ENCODE measurements at places on chromosomes 13 and 19.

GRCh38 chr13:113815151-113816058 lies 48.5 kb downstream of the GAS6 start:
- DNase-seq, result no peak

DNA sequence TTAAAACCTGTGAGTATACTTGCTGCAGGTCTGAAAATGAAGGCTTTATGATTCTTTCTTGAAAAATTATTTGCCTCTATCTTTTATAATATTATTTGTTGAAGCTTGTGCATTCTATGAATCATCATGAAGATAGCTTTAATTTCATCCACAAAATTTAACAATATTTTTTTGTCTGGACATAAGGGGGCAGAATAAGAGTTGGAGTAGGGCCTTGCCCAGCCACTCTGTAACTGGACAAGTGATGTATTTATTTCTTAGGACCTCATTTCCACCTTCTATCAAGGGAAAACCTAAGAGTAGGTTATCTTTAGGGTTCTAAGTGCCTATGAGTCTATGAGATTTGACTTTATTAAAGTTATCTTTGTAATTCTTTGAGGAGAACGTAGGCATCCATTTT lies 49.9 kb downstream of the N4BP2L1 start:
- no peak for DNase-seq

GRCh38 chr19:14103310-14103709 lies 12.8 kb upstream of the SAMD1 start:
- no peak for DNase-seq

DNA sequence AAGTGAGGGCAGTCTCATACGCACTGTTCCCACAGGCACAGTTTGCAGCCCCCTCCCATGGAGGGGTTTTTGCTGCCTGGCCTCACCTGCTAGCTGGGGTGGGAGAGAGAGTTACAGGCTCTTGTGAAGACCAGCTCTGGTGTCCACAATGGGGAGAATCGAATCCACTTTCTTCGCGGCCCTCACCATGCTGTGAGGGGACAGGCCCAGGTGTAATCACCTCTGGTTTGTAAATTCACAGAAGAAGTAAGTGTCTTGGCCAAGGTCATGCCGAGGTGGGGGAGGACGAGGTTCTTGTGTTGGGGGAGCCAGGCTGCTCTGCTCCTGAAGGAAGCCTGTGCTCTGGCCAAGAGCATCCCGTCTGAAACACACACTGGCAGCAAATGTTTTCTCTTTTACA lies 39.5 kb downstream of the TEX29 start:
- no peak for DNase-seq

- no peak for DNase-seq
These were observed 48.7 kb downstream of the ZIC5 start for GRCh38 chr13:99922631-99923404.

- no peak for DNase-seq
These were observed 116.1 kb downstream of the STARD13 start for GRCh38 chr13:33169273-33169980.

DNA sequence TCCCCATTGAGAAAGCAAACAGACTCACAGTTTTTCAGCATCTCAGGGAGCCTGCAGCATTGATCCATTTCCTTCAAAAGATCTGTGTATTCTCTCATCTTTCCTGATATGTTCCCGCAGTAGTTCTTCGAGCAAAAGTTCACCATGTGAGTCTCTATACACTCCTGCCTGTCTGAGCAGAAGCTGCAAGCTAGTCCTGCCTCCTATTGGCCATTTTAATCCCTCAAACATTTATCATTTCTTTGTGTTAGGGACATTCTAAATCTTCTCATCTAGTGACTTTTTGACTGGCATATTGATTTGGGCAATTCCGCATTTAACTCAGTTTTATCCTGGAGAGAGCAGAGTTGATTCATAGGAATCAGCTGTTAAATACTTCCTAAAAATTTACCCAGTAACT lies 660.4 kb upstream of the KLF12 start:
- DNase-seq, result no peak

GRCh38 chr13:113618455-113618854 lies 33.9 kb downstream of the TFDP1 start:
- DNase-seq, result peak; percentile 55

GRCh38 chr19:45444318-45445041 lies 20.8 kb upstream of the ERCC1 start:
- peak; percentile 95 for DNase-seq

GRCh38 chr19:3343619-3344502 lies 22.5 kb upstream of the NFIC start:
- peak; percentile 93 for DNase-seq

DNA sequence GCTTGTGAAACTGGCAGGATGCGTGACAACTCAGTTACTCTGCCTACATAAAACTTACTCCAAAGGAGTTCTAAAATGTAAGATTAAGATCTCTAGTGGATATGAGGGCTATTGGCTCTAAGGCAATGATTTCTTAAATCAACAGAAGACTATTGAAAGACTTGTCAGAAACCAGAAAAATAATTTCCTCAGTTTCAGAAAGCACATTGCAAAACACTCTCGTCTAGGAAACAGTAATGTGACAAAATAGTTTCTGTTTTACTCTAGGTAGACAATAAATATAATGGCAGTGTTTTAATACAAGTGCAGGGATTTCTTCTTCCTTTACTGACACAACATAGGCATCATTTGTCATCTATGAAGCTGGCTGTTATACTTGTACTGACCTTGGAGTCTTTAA lies 230.1 kb downstream of the KCTD12 start:
- DNase-seq, result no peak

DNA sequence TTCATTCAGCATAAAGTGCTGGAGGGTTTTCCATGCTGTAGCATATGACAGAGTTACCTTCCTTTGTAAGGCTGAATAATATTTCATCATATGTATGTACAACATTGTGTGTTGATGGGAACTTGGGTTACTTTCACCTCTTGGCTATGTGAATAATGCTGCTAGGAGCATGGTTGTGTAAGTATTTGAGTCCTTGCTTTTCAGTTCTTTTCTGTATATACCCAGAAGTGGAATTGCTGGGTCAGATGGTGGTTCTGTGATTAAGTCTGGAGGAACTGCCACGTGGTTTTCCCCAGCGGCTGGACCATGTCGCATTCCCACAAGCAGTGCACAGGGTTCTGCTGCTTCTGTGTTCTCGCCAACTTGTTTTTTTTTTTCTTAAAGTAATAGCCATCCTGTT lies 101.2 kb upstream of the TEX29 start:
- DNase-seq, result no peak

GRCh38 chr13:110034031-110034549 lies 247.7 kb upstream of the IRS2 start:
- DNase-seq, result no peak

DNA sequence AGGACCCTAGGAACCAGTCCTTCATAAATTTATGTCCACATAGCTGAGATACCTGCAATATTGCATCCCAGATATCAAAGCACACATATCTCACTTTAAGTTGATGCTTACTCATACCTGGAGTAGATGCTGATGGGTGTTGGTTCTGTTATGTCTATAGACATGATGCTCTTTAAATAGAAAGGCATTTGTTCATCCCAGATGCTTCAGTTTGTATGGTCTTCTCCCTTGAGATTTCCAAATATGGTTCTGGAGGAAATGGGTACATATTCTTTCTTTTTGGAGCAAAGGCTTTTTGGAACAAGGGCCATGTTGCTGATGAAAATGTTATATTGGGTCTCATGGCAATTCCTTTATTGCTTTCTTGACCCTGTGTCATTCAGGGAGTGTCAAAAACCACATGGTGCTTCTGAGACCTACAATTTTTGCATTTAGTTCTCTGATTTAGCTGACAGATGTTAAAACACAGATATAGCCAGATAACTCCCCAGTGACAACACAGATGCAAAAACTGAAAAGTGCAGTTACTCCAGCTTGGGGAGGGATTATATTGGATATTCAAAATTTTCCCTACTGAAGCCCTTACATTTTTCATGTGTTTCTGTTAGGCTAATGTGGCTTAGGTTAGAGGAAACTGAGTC lies 211.4 kb downstream of the KCNRG start:
- DNase-seq, result no peak

DNA sequence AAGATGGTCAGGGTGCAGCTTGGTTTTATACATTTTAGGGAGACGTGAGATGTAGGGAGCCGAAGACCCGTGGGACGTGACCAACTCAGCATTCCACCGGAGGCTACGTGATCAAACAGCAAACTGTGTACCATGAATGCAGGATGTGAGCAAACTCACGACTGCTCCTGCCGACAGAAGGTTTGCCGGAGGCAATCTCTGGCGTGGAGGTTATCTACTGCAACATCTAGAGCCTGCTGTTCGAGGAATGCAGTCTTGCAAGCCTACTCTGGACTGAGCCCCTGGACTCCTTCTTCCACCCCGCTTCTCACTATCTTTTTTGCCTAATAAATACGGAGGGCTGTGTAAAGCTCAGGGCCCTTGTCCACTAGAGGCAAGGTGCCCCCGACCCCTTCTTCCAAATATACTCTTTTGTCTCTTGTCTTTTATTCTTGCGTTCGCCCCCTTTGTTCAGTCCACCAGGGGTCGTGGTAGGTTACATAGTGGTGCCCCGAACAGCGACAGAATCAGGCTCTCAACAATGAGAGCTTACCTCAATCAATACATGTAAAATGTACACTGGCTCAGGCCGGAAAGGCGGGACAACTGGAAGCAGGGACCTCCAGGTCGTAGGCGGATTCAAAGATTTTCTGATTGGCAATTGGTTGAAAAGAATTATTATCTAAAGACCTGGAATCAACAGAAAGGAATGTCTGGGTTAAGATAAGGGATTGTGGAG lies 8.9 kb upstream of the OR1I1 start:
- DNase-seq, result no peak

DNA sequence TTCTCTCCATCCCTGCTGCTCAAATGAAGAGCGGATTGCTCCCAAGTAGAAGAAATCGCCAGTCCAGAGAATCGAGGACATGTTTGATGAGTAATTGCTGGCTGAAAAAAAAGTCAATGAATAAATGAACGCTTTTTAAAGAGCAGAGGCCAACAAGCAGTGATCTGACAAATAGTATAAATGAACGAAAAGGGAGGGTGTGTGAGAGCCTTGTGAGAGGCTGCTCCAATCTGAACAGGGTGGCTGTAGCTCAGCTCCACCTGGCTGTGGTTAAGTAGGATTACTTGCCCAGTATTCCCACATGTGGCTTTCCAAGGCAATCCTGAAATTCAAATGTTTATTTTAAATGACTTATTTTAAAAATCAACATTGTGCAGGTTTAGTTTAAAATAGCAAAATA lies 117.1 kb downstream of the TSHZ3 start:
- no peak for DNase-seq

- peak; percentile 69 for DNase-seq
These were observed 33.3 kb downstream of the BLOC1S3 start for GRCh38 chr19:45211751-45212381.

GRCh38 chr19:39381910-39382611 lies 8.8 kb downstream of the PAF1 start:
- no peak for DNase-seq

GRCh38 chr13:92954746-92955145 lies 271.9 kb upstream of the GPC6 start:
- no peak for DNase-seq

DNA sequence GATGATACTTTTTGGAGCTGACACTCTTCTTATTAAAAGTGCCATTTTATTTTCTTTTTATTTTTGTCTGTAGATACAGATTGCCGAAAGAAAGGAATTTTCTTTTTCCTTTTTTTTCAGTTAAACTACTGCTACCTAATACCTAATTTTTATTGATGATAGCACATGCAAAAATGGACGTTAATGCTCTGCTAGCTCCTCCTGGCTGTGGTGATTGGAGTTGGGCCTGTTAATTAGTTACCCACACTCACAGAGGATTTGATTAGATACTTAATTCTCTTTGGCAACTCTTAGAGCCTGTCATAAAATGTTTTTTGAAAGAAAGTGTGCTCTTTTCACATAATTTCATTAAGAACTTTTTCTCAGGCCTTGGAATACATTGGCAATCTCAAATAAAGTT lies 366.8 kb downstream of the DCT start:
- DNase-seq, result no peak

- peak; percentile 81 for DNase-seq
These were observed 104.7 kb downstream of the RGCC start for GRCh38 chr13:41562083-41562482.

DNA sequence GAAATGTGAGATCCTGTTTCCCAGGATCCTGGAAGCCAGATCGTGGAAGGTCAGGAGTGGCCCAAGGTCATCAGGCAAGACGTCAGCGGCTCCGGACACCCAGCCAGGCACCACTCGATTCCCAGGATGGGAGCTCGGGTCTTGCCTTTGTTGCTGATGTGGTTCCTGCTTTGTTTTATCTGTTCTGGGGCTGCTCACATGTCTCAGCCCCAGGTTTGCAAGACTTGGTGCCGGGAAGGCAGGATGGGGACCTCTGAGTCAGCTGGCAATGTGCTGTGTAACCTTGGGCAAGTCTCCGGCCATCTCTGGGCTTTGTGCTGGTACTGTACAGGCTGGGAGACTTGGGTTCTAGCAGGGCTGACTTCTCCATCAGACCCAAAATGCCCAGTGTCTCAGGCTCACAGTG lies 1.4 kb upstream of the FCHO1 start:
- no peak for DNase-seq

- DNase-seq, result peak; percentile 90
These were observed 17.3 kb downstream of the PLD3 start for GRCh38 chr19:40365613-40366401.

- DNase-seq, result no peak
These were observed 1.1 kb downstream of the NLRP11 start for GRCh38 chr19:55830656-55831055.

DNA sequence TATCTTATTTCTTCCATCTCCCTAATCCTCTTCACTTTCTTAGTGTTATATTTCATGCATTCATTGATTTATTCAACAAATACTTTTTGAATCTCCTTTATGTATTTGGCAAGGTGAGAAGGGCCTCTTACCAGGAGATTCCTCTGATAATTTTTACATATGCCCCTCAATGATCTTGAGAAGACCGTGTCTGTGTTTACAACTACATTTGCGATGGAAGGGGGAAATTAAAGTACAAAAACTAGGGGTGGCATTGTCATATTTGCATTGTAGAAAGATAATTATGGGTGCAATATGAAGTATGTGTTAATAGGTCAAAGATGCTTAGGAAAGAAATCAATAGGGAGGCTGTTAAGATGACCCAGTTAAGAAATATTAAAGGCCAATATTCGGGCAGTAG lies 1108.4 kb upstream of the MIR17HG start:
- no peak for DNase-seq

GRCh38 chr13:68378294-68378693 lies 1148.2 kb upstream of the PCDH9 start:
- no peak for DNase-seq

- no peak for DNase-seq
These were observed 46.9 kb downstream of the KLF2 start for GRCh38 chr19:16371540-16371986.
